ENCODE measurements at places on chromosomes 11 and 22.

GRCh38 chr22:17250380-17251082, 31.3 kb upstream of the ADA2 start:
- DNase-seq = no peak

DNA sequence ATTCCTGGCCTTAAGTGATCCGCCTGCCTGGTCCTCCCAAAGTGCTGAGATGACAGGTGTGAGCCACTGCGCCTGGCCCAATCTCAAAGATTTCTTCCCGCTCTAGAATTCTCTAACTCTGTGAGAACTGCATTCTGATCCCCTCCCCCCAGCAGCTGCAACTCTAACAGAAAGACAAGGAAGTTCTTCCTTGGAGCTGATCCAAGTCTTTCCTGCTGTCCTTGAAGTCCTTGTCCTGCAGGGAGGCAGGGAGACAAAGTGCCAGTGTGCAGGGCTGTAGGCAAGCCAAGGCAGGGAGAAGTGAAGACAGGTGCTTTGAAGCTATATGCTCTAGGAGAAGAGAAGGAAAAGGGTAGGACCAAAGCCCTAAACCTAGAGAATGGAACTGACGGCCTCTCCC, 9.5 kb upstream of the GGA1 start:
- DNase-seq = no peak

- DNase-seq = no peak
These were observed 7.7 kb upstream of the NPAS4 start for GRCh38 chr11:66413167-66413566.

DNA sequence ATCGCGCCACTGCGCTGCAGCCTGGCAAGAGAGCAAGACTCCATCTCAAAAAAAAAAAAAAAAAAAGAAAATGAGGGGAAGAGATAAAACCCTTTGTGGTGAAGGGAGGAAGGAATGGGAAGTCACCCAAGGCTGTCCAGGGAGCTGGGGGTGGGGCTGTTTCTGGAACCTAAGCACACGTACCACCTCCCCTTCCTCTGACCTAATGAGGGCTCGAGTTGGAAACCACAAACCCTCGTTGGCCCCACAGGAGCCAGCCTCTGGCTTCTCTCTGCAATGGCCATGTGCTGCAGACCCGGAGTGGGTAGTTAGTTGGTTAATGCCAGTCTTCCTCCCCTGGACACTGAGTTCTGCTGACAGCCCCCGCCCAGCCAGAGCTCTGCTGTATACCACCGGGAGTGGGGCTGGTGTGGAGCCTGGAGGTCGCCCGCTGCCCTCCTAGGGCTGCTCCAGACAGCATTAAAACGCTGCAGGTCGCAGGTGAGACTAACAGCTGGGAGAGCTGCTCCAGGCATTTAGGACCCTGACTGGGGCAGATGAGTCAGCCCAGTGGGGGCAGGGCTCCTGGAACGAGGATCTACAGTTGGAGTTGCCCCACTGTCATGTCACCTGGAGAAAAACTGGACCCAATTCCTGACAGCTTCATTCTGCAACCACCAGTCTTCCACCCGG, at the start of gene LGALS12:
Gene LGALS12, plus strand, starts transcription at position 228 of the 672 bp plus-strand sequence. Its CDS starts 375 bp downstream, at position 603.
- no peak for DNase-seq

- no peak for DNase-seq
These were observed 12.2 kb downstream of the SC5D start for GRCh38 chr11:121304759-121305158.

DNA sequence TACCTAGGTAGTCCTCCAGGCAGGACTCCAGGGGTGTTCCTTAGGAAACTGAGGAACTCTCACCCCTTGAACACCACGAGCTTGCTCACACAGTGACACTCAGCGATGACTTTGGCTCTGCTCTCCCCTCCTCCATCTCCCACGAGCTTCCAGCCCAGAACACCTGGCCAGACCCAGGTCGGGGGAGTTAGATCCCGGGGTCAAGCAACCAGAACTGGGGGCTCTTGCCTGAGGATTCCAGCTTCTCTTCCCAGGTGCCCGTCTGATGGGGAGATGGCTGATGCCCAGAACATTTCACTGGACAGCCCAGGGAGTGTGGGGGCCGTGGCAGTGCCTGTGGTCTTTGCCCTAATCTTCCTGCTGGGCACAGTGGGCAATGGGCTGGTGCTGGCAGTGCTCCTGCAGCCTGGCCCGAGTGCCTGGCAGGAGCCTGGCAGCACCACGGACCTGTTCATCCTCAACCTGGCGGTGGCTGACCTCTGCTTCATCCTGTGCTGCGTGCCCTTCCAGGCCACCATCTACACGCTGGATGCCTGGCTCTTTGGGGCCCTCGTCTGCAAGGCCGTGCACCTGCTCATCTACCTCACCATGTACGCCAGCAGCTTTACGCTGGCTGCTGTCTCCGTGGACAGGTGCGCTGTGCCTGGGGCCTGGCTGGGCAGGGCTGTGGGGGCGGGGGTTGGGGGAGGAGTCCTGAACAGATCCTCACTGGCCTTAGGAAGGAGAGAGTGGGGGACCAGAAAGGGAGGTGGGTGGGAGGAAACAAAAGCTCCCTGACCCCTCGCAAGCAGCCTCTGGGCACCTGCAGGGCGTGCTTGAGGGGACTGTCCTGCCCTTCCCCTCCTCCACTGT, at the start of gene GALR3:
Gene GALR3, plus strand, starts transcription at position 249 of the 852 bp plus-strand sequence. Its CDS starts 25 bp downstream, at position 274.
- DNase-seq = peak; percentile 60

DNA sequence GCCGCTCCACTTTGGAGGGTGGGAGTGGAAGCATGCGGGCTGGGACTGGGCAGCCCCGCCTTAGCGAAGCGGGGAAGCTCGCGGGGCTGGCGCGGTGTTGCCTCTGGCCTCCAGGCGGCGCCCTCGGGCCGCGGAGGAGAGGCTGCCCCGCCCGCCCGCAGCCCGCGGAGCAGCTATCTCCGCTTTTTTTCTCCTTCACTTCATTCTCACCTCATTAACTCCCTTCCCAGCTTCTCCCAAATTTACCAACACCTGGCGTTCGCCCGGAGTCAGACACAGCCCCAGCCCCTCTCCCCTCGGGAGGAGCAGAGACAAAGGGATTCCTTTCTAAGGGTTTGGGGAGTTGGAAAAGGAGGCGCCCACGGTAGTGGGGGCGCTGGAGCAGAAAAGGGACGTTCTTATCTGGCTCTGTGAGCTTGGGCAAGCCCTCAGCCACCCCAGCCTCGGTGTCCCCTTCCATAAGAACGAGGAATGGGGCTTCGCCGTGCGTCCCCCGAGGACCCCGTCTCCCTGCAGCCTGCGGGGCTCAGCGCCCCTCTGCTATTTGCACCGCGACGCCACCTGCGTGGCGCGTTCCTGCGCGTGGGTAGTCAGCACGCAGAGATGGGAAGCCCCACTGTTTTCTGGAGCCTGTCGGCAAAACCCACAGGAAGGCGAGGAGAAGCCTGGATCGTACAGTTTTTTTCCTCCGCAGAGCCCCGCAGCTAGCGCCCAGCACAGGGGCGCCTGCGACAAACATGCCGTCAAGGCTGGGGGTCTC, 1.5 kb upstream of the WNT11 start:
- DNase-seq = peak; percentile 58

DNA sequence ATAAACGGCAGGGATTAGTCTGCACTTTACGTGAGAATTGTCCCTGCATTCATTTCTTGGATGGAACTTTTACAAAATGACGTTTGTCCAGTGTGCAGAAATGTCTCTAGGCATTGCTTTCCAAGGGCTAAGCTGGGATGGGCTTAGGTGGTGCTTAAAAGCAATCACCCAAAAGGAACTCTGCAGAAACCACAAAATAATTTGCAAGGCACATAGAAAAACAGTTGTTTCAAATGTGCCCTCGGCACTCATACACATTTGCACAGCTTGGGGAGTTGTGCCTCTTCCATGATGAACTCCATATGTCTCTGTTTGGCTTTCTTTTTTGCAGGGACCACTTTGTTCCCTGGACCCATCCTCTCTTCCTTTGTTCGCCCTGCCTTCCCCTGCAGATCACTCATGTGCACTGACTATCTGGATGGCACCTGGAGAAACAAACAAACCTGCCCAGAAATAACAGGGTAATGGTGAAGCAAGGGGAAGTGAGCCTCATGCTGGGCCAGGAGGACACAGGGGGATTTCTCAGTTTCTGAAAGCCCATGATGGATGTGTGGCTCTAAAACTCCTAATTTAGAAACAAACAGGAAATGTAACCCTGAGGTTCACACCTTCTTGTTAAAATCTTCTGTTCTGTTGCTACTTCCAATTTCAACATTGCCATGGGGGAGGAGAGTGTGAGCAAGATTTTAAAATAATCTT, 150.2 kb downstream of the SNX19 start:
- no peak for DNase-seq

- no peak for DNase-seq
These were observed 38.8 kb downstream of the RPUSD4 start for GRCh38 chr11:126172596-126173038.

DNA sequence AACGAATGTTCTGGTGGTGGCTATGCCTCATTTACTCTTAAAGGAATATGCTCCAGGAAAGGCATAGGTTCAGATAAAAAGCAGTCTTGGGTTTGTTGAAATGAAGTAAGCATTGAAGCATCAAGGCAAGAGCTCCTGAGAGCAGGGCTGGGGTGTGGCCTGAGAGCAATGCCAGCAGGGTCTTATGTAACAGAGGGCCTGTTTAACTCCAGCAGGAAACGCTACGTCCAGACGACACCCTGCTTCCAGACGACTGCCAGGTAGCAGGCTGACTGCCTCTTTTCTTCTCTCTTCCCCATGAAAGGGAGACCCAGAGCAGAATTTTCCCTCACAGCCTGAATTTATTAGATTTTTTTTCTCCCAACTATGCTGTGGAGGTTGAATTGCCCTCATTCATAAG, 127.2 kb upstream of the SLC5A12 start:
- no peak for DNase-seq

DNA sequence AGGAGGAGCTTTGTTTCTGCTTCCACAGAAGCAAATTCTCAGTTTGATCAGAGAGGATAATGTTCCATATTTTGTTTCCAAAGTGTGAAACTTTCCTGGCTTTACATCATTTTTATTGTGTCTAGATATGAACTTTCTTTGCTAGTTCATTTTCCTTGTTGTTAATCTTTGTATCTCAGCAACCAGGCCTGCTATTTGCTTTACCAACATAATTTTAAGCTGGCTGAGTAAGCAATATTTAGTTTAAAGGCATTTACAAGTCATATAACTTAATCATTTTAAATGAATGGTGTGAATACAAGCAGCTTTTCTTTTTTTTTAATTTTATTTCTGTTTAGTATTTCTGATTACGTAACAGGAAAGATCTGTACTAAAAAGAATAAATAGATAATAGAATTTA, 15.2 kb downstream of the NUCB2 start:
- DNase-seq = no peak

DNA sequence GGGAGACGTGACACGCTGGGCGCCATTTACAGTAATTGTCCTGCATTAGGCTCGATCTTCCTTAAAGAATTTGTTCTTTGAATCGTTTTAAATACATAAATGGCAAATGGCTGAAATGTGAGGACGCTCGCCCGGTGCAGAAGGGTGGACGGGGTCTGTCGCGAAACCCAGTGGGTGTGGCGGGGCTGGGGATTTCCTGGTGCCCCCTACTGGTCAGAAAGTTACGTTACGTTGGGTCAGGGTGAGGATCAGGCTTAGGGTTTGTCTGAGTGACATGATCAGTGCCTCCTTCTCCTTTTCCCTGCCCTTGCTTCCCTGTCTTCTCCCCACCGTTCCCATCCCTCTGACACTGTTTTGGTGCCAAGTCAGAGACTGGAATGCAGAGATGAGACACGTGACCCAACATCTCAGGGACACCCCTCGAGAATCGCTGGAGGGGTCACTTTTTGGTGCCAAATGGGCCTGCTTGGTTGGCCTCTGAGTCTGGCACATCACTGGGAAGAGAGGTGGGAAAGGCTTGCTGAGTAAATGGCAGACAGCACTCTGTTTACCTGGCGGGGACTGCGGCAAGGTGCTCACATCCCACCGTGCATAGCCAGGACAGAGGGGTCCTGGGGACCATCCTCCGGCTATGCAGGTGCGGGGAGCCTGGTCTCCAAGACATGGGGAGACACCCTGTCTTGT, 1107.6 kb downstream of the BRD1 start:
- no peak for DNase-seq

GRCh38 chr11:65947133-65947532, 1.9 kb downstream of the TSGA10IP start:
- DNase-seq = no peak

DNA sequence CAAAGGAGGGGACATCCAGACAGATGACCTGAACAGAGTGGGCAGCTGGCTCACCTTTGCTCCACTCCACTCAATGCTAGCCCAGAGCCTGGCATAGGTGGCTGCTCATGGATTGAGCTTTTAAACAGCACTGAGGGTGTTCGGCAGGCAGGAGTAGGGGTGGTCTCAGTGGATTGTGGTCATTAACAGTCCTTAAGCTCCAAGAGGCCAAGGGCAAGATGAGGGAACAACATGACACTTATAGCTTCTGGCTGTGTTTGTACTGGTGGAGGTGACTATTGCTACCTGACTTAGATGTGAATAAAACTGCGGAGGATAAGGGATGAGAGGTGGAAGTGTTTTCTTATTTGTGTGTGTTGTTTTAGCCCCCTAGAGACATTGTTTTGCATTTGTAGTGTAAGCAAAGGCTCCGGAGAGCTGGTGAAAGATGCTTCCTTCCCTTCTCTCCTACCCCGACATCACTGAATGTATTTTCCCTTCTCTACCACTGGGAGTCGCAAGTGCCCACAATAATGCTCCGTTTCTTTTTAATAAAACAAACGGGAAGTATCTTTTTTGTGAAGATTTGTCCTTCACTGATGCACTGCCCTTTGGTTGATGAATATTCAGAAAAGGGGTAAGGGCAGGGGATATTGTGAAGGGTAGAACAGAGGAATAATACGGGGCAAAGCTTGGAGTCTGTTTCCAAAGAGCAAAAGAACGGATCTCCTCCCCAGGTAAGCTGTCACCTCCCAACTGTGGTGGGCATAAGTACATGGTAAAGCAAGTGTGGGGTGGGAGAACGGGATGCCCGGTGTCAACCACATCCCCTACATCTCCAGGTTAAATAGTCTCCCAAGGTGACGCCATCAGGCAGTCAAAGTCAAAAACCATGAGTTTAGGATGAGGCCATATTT, 27.5 kb upstream of the MTNR1B start:
- no peak for DNase-seq

- no peak for DNase-seq
These were observed 199.0 kb downstream of the GRIK4 start for GRCh38 chr11:120710354-120711131.

DNA sequence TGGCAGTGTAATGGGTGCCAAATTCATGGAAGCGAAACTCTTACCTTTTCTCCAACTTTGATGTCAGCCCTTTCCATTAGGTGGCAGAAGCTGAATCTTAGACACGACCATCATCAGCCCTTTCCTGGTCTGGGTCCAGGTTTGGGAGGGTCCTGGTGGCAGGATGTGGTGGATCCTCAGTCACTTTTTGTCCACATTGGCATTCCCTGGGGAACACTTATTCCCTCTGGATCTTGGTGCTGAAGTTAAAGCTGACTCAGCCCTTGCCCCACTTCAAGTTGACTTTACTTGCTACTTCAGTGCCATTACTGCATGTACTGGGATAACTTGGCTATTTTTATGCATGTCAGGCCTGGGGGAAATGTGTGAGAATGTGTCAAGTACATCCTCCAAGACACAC, 16.6 kb upstream of the NTM start:
- DNase-seq = no peak

- no peak for DNase-seq
These were observed 1451.2 kb downstream of the BRD1 start for GRCh38 chr22:48376428-48376827.

GRCh38 chr22:45575173-45575572, 72.5 kb downstream of the FBLN1 start:
- DNase-seq = no peak
